ENCODE measurements at places on chromosomes 7 and 10. TPM values are rescaled to one million over a fixed set of nuclear protein-coding genes. Genes with fewer than 3 reads are reported as not detected.

Gene GRID2IP
- total RNA-seq, result 1.2 TPM

Gene SLC39A12
- total RNA-seq, result 2.2 TPM

Gene TMEM254
- 8.6 TPM for total RNA-seq

Gene STEAP2
- 2.3 TPM for total RNA-seq

Gene TAS2R4
- total RNA-seq, result 4.5 TPM

Gene NODAL
- 2.2 TPM for total RNA-seq

Gene GSAP
- 12.6 TPM for total RNA-seq

Gene PBLD
- 7.0 TPM for total RNA-seq

Gene LIPF
- not detected for total RNA-seq

Gene TMEM229A
- total RNA-seq, result 1.7 TPM

Gene STEAP1B
- total RNA-seq, result 1.1 TPM

Gene ACTR3C
- total RNA-seq, result 7.3 TPM

Gene MYO3A
- total RNA-seq, result 3.6 TPM

Gene CNNM2
- 7.6 TPM for total RNA-seq

Gene OIT3
- 0.47 TPM for total RNA-seq

Gene TSPAN12
- 7.2 TPM for total RNA-seq

Gene CFTR
- 0.16 TPM for total RNA-seq

Gene CDNF
- 1.4 TPM for total RNA-seq

Gene ETV1
- 66.1 TPM for total RNA-seq

Gene ACBD7
- total RNA-seq, result 10.8 TPM

Gene WNT8B
- not detected for total RNA-seq

Gene FMC1
- total RNA-seq, result 16.8 TPM

Gene TMEM236
- total RNA-seq, result 0.16 TPM

Gene CD36
- total RNA-seq, result 34.0 TPM

Gene HPSE2
- total RNA-seq, result not detected

Gene MSMB
- total RNA-seq, result not detected

Gene SLC26A5
- total RNA-seq, result not detected

Gene TMEM270
- not detected for total RNA-seq

Gene DYNC1I1
- total RNA-seq, result 182 TPM

Measured in occipital lobe (tissue), 3 donors.